ENCODE measurements at places on chromosomes 1 and 21. TPM values are rescaled to one million over a fixed set of nuclear protein-coding genes. Genes with fewer than 3 reads are reported as not detected.
A peak's percentile ranks its signal among the peaks of the same experiment; 100 is the strongest.

POU2F1 gene
- total RNA-seq = 11.6 TPM

- no peaks in the 10 kb centered on the region for H3K36me3 ChIP-seq
- no peak overlapping the region for H3K27ac ChIP-seq
- no peak for DNase-seq
- H3K4me3 ChIP-seq = no peak overlapping the region
- H3K27me3 ChIP-seq = no peaks in the 10 kb centered on the region
Observed at GRCh38 chr21:18153063-18153462, 91.6 kb upstream of the CHODL start.

- no peaks in the 10 kb centered on the region for H3K36me3 ChIP-seq
- peak; percentile 58 for DNase-seq
- H3K4me1 ChIP-seq = no peaks in the 10 kb centered on the region
- H3K4me3 ChIP-seq = no peak overlapping the region
- H3K27ac ChIP-seq = no peak overlapping the region
- no peaks in the 10 kb centered on the region for H3K27me3 ChIP-seq
Observed at GRCh38 chr1:75203415-75204277, 69.5 kb downstream of the LHX8 start.

DNA sequence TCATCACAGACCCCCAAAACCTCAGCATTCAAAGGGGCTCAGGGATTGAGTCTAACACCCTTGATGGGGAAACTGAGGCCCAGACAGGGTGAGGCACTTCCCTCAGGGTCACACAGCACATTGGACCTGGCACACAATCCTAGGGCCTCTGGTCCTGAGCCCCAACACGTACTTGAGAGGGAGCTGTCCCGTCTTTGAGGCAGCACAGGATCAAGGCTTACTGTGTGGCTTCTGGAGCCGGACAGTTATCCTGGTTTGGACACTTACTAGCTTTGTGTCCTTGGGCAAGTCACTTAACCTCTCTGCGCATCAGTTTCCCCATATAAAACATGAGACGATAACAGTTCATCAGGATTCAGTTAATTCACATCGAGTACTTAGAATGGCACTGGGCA lies 26.5 kb downstream of the RUNX3 start:
- peak; percentile 74 for DNase-seq
- no peaks in the 10 kb centered on the region for H3K27me3 ChIP-seq
- no peak overlapping the region for H3K4me3 ChIP-seq
- H3K36me3 ChIP-seq = no peaks in the 10 kb centered on the region

DNA sequence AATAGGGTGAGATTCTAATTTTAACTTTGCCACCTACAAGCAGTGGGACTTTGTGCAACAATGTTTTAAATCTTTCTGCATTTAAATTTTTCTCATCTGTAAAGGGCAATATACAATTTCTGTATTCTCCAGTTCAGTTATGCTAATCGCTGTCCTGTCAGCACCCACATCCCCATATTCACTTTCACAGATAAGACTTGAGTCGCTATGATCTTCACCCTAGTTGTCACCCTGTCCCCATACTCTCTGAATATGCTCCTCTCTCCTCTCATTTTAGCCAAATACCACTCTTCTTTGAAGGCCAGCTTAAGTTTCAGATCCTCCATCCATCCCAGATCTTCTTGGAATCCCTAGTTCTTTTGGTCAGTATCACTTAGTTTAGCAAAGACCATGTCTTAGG lies 8.8 kb downstream of the DDR2 start:
- H3K4me1 ChIP-seq = peaks cover 15% of the 10 kb centered on the region
- no peaks in the 10 kb centered on the region for H3K27me3 ChIP-seq
- H3K36me3 ChIP-seq = peaks cover 8% of the 10 kb centered on the region
- DNase-seq = no peak
- H3K27ac ChIP-seq = no peak overlapping the region

GRCh38 chr1:207009182-207009850 lies 23.2 kb downstream of the C1orf116 start:
- no peak for DNase-seq
- H3K36me3 ChIP-seq = no peaks in the 10 kb centered on the region
- H3K4me3 ChIP-seq = no peak overlapping the region
- no peaks in the 10 kb centered on the region for H3K27me3 ChIP-seq
- H3K4me1 ChIP-seq = peaks cover 13% of the 10 kb centered on the region
- H3K27ac ChIP-seq = no peak overlapping the region

DNA sequence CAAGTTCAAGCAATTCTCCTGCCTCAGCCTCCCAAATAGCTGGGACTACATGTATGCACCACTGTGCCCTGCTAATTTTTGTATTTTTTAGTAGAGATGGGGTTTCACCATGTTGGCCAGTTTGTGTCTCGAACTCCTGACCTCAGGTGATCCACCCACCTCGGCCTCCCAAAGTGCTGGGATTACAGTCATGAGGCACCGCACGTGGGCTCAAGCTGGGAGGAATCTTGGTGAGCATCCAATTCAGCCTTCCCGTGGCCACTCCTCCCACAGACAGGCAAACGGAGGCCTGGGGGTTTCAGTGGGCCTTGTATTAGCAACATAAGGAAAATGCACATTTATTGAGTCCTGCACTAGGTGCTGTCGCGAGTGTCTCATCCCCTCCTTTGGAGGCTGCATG lies 24.5 kb upstream of the VWA5B1 start:
- H3K27me3 ChIP-seq = peaks cover 19% of the 10 kb centered on the region
- H3K4me1 ChIP-seq = peaks cover 3% of the 10 kb centered on the region
- H3K27ac ChIP-seq = no peak overlapping the region
- no peak overlapping the region for H3K4me3 ChIP-seq
- H3K36me3 ChIP-seq = no peaks in the 10 kb centered on the region
- DNase-seq = no peak

DNA sequence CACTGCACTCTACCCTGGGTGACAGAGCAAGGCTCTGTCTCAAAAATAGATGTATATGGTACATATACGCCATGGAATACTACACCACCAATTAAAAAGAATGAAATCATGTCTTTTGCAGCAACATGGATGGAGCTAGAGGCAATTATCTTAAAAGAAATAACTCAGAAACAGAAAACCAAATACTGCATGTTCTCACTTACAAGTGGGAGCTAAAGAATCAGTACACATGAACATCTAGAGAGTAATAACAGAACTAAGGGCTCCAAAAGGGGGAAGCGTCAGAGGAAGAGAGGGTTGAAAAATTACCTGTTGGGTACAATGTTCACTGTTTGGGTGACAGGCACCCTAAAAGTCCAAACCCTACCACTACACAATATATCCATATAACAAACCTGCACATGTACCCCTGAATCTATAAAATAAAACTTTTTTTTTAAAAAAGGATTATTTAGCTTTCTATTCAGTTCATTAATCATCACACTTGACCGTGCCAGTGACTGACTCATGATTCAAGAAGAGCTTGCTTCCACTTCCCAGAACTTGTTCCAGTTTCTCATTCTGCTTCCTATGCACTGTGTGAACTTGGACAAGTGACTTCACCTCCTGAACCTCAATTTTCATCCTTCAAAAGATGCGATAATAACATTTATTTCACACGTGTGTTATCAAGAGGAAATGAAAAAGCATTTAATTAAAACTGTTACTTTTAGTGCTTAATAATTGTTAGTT lies 109.6 kb downstream of the PLPP3 start:
- DNase-seq = no peak
- no peaks in the 10 kb centered on the region for H3K27me3 ChIP-seq
- peaks cover 10% of the 10 kb centered on the region for H3K4me1 ChIP-seq
- no peak overlapping the region for H3K27ac ChIP-seq
- no peak overlapping the region for H3K4me3 ChIP-seq
- no peaks in the 10 kb centered on the region for H3K36me3 ChIP-seq

DNA sequence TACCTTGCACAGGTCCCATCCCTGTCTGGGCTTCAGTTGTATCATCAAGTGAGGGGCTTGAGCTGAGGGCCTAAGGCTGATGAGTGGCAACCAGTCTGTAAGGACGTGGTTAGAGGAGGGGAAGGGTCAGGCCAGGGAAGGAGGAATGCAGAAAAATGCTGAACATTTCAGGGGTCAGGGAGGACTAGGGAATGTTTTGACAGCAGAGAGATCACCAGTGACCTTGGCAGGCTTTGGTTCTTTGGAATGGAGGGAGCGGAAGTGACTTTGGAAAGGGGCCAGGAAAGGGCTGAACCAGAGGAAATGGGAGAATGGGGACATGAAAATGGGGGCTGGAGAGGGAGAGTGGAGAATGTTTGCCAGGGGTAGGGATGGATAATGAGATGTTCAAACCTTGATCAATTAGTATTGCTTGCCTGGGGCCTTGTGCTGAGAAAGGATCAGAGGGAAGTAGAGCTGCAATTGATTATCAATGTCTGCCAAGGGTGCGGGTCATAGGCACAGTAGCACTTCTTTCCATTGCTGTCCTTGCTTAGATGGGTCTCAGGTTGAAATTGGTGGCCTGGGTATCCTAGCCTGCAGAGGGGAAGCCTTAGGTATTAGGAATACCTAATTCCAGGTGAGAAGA lies 7.4 kb downstream of the LDLRAP1 start:
- no peaks in the 10 kb centered on the region for H3K27me3 ChIP-seq
- no peak for DNase-seq
- peaks cover 18% of the 10 kb centered on the region for H3K4me1 ChIP-seq

DNA sequence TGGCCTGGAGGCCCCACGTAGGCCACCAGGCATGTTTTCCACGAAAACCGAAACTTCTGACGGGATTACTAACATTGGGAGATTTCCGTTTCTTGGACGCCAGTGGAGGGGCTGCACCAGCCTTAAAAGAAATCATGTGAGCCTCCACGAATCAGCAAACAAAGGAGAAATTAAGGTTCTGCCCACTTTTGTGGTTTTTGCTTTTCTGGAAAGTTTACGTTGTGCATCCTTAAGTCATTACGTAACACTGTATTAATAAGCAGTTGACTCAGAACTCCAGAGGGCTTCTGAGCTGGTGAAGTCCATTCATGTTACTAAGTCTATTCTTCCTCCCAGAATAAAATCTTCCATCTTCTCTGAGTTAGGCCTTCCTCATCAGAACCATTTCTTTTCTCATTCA lies 168.5 kb downstream of the PSMG1 start:
- peak; percentile 96 for DNase-seq
- H3K27ac ChIP-seq = peak overlapping the region; percentile 60
- peak overlapping the region; percentile 44 for H3K4me3 ChIP-seq
- H3K4me1 ChIP-seq = peaks cover 14% of the 10 kb centered on the region

- no peaks in the 10 kb centered on the region for H3K27me3 ChIP-seq
- peaks cover 30% of the 10 kb centered on the region for H3K36me3 ChIP-seq
- peaks cover 8% of the 10 kb centered on the region for H3K4me1 ChIP-seq
Observed at GRCh38 chr1:7785108-7785507, 1.0 kb downstream of the PER3 start.

DNA sequence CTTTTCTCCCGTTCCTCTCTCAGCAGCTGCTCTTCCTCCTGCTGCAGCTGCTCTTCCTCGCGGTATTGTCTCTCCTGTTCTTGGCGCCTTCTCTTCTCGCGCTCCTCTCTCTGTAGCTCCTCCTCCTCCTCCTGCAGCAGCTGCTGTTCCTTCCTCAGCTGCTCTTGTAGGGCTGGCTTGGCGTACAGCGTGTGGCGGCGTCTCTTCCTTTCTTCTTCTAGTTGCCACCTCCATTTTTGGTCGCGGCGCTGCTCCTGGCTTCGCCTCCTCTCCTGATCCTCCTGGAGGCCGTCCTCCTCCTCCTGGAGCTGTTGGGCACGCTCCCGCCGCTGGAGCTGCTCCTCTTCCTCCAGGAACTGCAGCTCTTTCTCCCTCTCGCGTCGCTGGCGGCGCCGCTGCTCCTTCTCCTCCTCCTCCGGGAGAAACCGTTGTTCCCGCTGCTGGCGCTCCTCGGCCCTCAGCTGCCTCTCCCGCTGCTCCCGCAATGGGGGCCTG lies 4.8 kb downstream of the TCHH start:
- H3K36me3 ChIP-seq = no peaks in the 10 kb centered on the region
- peak; percentile 77 for DNase-seq
- H3K27me3 ChIP-seq = peaks cover 89% of the 10 kb centered on the region
- no peak overlapping the region for H3K27ac ChIP-seq
- peak overlapping the region; percentile 64 for H3K4me3 ChIP-seq

- no peak overlapping the region for H3K4me3 ChIP-seq
- H3K36me3 ChIP-seq = no peaks in the 10 kb centered on the region
- no peak for DNase-seq
- H3K27ac ChIP-seq = no peak overlapping the region
Observed at GRCh38 chr1:162145280-162145965, 75.9 kb downstream of the NOS1AP start.

- no peaks in the 10 kb centered on the region for H3K36me3 ChIP-seq
- DNase-seq = peak; percentile 53
- H3K4me3 ChIP-seq = no peak overlapping the region
- peak overlapping the region; percentile 79 for H3K27ac ChIP-seq
Observed at GRCh38 chr1:176241385-176242015, 34.4 kb upstream of the COP1 start.

- no peaks in the 10 kb centered on the region for H3K4me1 ChIP-seq
- no peak overlapping the region for H3K27ac ChIP-seq
- H3K4me3 ChIP-seq = no peak overlapping the region
- H3K27me3 ChIP-seq = no peaks in the 10 kb centered on the region
- DNase-seq = no peak
- H3K36me3 ChIP-seq = peaks cover 22% of the 10 kb centered on the region
Observed at GRCh38 chr1:150466964-150467363, 20.3 kb upstream of the TARS2 start.

DNA sequence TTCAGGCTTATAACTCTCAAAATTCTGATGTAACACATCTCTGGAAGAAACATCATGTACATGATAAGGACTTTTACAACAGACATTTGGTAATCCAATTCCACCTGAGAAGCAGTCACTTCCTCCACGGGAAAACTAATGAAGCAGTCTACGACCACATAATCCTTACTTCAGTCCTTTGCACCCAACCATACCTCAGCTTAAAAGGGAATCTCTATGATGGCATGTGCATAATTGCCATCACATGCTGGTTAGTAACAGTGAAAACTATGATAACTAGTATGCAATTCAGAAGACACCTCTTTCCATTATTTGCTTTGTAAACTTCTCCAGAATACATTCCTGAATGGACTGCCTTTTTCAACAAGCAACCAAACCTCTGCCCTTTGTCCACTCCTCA lies 53.1 kb downstream of the TTC13 start:
- no peaks in the 10 kb centered on the region for H3K4me1 ChIP-seq
- H3K4me3 ChIP-seq = no peak overlapping the region
- peaks cover 28% of the 10 kb centered on the region for H3K36me3 ChIP-seq
- H3K27ac ChIP-seq = no peak overlapping the region
- no peaks in the 10 kb centered on the region for H3K27me3 ChIP-seq
- DNase-seq = no peak

C1orf185 gene
- total RNA-seq = not detected

GRCh38 chr21:34365809-34366208 lies 2.0 kb downstream of the KCNE2 start:
- H3K27me3 ChIP-seq = peaks cover 14% of the 10 kb centered on the region
- H3K27ac ChIP-seq = no peak overlapping the region
- no peaks in the 10 kb centered on the region for H3K4me1 ChIP-seq
- no peak for DNase-seq
- H3K4me3 ChIP-seq = no peak overlapping the region

DNA sequence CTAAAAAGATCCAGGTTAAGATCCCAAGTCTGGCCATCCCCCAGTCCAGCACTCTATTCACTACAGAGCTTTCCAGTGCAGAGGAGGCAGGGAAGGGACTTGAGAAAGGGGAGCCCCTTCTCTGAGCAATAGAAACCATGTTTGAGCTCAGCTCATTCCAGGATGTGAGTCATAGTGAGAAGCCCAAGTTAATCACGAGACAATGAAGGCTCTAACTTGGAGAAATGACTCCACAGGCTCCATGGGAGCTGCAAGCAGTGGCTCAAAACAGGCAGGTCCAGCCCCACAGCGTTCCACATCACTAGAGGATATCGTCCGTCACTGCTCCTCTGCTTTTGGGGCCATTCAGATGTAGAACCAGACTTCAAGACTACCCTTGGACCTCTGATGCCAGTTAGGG lies 59.1 kb downstream of the CAMK2N1 start:
- peak; percentile 92 for DNase-seq
- H3K27ac ChIP-seq = peak overlapping the region; percentile 62

All from osteoblast (primary cell).